ENCODE measurements at places on chromosomes 2 and 18.

GRCh38 chr2:2173633-2174032 is 157.4 kb downstream of the MYT1L start:
- no peak for DNase-seq

- DNase-seq = no peak
Measured at GRCh38 chr2:236010920-236011685, 157.1 kb downstream of the GBX2 start.

DNA sequence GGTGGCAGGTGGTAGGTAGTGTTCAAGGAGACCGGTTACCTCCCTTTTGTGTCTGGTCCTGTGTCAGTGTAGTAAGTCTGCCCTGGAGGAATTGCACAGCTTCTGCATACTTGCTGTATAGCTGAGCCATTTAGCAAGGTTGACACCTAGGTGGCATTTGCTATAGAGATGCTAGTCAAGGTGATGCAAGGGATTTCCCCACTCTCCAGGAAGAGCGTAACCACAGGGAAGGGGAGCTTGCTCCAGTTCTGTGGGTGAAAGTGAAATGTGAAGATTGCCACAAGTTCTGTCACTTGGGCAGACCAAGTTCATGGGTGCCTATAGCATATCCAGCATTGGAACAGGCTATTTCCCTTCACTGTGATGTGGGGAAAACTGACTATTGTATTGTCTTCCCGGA is 28.1 kb downstream of the NAT8 start:
- no peak for DNase-seq

DNA sequence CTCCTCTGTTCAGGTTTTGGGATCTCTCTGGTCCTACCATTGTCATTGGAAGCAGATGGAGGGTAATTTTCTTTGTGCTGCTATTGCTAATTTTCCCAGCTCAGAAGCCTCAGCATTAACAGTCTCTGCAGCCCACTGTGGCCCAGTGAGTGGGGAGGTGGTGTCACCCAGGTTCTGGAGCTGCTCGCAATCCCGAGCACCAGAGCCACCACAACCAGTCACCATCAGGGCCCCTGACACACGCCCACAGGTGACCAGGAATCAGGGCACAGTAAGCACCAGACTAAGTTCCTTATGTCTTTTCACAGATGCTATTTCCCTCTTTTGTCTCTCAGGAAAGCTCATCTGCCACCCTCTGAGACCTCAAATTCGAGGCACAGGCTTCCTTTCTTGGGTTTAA is 87.9 kb downstream of the SEPTIN10 start:
- no peak for DNase-seq

- DNase-seq = no peak
Measured at GRCh38 chr2:205324355-205324754, 357.9 kb upstream of the NRP2 start.

- DNase-seq = no peak
Measured at GRCh38 chr2:237451643-237452469, 35.2 kb upstream of the MLPH start.

DNA sequence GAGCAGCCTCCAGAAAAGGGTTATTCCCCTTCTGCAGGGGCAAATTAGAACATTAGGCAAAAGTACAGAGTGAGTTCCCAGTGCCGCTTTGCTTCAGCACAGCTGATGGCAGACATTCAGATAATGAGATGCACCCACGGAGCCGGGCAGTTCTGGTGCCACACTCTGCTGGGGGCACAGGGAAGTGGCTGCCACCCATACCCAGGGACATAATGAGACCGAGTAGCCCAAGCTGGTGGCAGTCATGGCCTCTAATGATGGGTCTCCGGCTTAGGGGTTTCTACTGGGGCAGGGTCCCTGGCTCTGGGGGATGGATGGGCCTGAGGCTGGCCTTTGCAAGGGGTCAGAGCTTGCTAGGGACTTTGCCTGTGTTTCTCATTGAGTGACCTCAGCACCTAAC is 26.2 kb downstream of the GLI2 start:
- DNase-seq = no peak

- no peak for DNase-seq
Measured at GRCh38 chr2:156727867-156728266, 291.7 kb downstream of the GPD2 start.

DNA sequence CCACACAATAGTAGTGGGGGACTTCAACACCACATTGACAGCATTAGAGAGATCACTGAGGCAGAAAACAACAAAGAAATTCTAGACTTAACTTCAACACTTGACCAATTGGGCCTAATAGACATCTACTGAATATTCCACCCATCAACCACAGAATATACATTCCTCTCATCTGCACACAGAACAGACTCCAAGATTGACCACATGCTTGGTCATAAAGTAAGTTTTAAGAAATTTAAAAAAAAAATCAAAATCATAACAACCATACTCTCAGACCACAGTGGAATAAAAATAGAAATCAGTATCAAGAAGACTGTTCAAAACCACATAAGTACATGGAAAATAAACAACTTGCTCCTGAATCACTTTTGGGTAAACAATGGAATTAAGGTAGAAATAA is 9.0 kb upstream of the FLACC1 start:
- DNase-seq = no peak

- no peak for DNase-seq
Measured at GRCh38 chr2:143633419-143633818, 504.2 kb downstream of the ARHGAP15 start.

DNA sequence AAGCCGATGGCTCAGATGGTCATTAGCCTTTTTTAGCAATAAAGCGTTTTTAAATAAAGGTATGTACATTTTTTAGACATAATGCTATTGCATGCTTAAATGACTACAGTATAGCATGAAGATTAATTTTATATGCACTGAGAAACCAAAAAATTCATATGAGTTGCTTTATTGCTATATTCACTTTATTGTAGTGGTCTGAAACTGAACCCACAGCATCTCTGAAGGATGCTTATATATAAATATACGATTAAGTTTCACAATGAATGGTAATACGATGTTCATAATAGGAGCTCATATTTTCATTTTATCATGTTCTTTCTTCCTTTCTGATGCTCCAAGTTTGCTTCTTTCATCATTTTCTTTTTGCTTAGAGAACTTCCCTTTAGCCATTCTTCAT is 132.8 kb downstream of the DNAH6 start:
- DNase-seq = no peak

- DNase-seq = no peak
Measured at GRCh38 chr18:48833701-48834412, 116.9 kb downstream of the SMAD7 start.

DNA sequence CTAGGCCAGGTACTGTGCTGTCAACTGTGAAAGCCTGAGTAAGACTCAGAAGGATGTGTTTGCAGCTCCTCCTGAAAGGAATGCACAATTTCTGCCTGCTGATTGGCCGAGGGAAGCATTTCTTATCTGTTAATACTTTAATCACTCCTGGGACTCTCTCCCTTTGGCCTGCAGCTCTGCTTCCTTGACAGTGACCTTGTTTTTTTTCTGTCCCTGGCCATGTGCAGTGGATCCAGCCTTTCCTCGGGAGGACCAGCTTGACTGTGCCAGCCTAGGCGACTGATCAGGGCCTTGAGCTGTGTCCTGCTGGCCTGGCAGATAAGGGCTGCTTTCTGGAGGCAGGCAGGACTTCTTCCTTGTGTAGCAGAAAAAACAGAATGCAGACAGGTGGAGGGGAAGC is 10.0 kb downstream of the RNF144A start:
- DNase-seq = no peak

DNA sequence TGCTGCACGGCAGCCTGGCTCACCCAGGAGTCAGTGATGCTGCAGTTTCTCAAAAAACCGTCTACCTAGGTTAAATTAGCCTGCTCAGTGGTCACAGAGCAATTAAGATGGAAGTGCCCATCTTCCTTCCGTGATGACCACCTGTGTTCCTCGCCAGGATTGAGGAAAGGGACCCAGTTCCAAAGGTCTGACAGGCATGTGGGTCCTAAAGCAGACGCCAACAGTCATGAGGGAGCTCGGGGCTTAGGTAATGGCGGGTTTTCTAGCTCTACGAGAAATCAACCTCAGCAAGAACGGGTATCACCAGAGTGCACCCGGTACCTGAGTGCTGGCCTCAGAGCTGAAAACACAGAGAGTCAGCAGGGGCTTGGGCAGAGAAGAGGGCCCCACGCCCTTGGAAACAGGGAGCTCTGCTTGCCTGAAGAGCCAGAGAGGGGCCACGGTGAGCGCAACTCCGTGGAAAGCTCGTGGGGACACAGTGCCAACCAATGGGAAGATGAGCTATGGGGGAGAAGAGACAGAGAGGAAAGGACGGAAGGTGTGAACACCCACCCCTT is 34.3 kb upstream of the DNMT3A start:
- no peak for DNase-seq

DNA sequence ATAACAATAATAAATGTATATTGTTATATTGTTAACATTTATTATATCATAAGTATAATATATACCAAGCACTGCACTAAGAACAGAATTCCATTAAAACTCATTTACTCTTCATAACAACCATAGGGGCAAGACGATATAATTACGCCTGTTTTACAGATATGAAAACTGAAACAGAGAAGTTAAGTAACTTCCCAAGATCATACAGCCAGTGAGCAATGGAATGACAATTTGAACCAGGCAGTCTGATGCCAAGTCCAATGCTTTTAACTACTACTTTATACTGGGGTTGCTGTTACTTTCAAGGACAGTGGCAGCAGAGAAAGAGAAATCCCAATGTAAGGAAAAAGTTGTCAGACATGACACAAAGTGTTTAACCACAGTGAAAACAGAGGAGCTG is 338.8 kb upstream of the ID2 start:
- DNase-seq = no peak

GRCh38 chr2:241256168-241256545 is 59.3 kb downstream of the HDLBP start:
- no peak for DNase-seq

GRCh38 chr2:95734976-95735890 is 143.4 kb downstream of the TRIM43 start:
- DNase-seq = no peak

DNA sequence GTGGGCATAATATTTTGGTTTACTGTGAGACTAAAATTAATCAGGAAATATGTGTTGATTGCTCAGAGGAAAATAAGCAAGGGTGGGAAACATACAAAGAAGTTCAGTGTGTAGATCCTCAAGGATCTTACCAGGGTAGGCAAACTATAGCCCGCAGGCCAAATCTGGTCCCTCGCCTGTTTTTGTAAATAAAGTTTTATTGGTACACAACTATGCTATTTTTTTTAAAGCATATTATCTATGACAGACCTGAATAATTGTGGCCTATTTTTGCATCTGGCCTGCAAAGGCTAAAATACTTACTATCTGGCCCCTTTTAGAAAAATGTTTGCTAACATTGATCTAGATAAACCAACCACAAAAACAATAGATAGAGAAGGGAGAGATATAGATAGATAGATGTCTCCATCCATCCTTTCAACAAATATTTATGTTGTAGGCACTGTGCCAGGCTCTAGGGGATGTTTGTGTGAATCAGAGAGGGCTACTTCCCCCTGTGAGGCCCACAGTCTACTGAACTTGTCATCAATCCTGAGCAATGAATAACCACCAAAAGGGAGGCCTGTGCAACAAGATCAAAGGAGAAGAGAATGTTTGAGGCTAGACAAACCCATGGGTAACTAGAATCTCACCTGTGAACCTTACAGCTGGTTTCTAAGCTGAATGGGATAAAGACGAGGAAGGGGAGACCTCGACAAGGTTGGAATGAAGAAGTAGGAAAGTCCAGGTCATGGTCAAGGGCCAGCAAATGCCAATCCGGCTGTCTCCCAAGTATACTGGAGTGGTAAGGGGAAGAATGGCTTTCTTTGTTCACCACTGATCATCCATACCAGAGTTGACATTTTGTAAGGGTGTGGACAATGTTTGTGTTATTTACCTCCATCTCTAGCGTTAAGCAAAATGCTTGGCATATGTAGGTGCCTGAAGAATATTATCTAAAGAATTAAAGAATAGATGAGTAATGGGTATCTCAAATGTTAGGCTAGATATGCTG is 23.6 kb downstream of the ALPK2 start:
- DNase-seq = no peak

Measured in NCI-H1105 (cell line).